ENCODE measurements at places on chromosomes 5 and 9.

- DNase-seq: peak; percentile 64
These were observed 36.0 kb downstream of the HMGXB3 start for GRCh38 chr5:150036513-150036912.

DNA sequence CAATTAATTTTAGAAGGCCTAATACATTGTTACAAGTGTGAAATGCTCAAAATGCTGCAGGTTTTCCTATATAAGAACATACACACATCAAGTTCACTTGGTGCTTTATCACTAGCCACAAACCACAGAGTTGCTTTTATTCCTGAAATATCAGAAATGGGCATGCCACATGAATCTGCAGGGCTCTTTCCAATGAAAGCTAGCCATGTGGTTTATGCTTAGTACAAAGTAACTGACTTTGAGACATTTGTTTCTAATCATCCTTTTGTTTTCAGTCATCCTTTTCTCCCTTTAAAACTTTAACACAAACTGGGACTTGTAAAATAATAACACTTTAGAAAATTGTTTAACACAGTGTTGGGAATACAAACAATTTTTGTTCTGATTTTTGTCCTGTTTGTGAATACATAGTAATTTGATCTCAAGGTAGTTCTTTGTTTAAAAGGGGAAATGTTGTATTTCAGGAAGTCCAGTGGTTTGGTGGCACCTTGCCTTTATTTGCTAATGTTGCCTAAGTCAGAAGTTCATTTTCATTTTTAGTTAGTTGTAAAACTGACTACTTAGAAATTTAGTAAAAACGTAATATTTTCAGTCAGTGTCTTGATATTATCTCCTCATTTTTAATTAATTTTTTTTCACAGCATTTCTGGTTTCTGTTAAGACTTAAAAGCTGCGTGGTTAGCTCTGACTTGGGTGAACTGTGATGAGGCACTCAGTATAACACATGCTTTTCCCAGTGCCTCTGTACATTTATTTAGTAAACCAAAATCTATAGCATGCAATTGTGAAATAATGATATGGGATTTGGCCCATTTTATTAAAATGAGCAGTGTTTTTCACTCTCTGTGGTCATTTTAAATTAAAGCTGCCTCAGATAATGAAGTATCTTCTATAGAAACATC, 18.6 kb downstream of the PRDM6 start:
- no peak for DNase-seq

GRCh38 chr5:176680226-176680563, 32.9 kb downstream of the TSPAN17 start:
- DNase-seq: no peak

- DNase-seq: peak; percentile 4
These were observed 34.3 kb upstream of the FRMD3 start for GRCh38 chr9:83572524-83572923.

DNA sequence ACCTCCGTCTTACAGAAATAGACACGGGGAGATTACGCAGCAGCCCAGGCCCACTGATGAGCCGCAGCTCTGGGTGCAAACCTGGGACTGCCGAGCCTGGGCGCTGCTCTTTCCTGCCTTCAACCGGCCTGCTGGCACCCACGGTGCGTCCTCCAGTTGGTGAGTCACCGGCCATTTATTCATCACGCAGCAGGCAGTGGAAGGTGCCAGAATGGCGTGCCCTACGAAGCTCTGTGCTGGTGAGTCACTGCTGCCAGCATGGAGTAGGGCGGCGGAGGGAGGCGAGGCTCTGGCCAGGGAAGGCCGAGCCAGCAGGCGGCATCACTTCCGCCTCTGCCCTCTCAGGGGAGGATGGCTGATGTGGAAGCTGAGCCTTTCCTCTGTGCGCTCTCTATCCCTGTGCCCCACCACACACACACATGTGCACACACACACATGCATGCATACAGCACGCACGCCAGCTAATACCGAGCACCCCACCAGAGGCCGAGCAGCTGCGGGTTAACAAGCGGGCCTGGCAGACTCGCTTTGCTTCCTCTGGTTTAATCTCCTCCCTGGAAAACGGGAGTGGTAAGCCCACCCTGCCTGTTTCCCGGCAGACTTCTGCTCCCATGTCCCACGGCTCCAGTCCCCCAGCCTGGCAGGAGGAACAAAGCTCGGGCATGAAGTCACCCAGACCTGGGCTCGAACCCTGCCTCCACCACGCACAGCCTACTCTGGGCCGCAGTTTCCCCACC, 39.2 kb downstream of the OLFM1 start:
- DNase-seq: no peak

DNA sequence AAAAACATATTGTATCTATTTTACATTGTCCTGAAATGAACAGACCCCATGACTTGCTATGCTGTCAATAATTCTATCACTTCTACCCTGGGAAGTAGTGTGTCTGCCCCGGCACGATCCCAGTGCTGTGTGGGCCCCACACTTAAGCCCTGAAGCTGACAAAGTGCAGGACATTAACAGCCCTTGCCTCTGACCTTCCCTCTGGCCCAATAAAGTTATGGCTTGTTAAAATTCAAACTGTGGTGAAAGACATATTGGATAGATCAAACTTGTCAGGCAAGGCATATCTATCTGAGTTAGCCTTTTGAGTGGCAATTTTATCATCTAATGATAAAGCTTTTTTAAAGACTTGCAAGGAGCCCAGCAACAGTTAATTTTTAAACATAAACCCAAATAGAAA, 229.2 kb downstream of the SPOCK1 start:
- no peak for DNase-seq

- DNase-seq: no peak
These were observed 164.8 kb upstream of the ADRA1B start for GRCh38 chr5:159751459-159751858.

- DNase-seq: no peak
These were observed 6.0 kb upstream of the CCIN start for GRCh38 chr9:36163049-36163785.

GRCh38 chr9:95201206-95201605, 116.3 kb downstream of the FANCC start:
- no peak for DNase-seq

- no peak for DNase-seq
These were observed 1.8 kb downstream of the MARCHF6 start for GRCh38 chr5:10355071-10355889.

DNA sequence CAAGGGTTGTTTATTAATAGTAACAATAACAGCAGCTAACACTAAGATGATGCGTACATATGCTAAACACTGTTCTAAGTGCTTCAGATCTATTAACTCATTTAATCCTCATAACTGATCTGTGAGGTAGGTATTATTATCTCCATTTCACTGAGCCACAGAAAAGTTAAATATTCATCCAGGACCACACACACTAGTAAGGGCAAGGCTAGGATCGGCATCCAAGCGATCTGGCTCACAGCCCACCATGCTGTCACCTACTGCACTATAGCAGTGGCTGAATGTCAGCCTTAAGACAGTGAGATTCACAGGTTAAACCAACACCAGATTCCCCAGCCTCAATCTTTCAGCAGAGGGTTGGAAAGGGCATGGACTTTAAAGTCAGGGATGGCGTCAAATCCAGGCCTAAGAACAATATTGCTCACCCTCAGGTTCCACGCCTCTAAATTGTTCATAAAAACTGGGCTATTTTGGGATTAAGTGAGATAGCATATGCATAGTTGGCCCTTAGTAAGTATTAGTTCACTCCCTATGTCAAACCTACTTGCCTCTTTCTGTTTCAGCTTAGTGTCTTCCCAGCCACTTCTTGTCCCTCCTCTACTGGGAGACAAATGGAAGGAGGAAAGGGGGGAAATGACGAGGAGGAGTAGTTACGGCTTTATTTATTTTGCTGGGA, 150.8 kb downstream of the MAPKAP1 start:
- DNase-seq: no peak

DNA sequence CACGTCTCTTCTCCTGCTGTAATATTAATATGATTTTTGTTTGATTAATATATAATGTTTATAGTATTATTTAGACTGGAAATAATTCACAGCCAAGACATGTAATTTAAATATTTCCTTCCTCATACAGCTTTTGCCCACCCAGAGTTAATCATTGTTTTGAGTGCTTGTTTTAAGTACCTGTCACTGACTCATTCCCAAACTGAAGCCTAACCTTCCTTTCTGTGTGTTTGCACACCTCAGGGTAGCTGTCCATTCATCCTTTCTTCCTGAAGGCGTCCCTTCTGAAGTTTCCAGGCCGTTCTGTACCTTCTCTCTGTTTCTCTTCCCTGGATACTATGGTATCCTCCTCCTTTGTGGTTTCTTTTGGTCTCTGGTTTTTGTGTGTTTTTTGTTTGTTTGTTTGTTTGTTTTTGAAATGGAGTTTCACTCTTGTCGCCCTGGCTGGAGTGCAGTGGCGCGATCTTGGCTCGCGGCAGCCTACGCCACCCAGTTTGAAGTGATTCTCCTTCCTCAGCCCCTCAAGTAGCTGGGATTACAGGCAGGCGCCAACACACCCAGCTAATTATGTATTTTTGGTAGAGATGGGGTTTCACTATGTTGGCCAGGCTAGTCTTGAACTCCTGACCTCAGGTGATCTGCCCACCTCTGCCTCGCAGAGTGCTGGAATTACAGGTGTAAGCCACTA, 312.4 kb downstream of the DOCK8 start:
- no peak for DNase-seq

DNA sequence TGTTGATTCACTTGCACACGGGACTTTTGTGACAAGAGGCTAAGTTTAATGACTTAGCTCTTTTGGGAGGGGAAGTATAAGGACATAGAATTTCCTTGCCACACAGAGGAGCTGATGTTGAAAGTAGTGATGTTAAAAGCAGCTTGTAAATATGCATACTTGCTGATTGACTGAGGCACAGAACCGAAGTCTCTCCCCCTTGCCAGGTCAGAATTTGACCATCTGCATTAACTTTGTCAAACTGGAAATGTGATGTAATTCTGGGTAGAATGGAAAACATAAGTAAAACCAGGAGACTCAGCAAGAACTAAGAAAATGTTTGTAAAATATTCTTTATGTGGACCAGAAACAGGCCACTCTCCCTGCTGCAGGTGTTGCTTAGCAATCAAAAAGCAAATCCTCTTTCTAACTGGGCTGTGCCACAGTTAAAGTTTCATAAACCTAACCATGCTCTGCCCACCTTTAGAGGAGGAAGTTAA, 284.2 kb downstream of the NR3C1 start:
- no peak for DNase-seq

GRCh38 chr9:33117796-33118195, 41.3 kb upstream of the SMU1 start:
- no peak for DNase-seq

- DNase-seq: no peak
These were observed 19.2 kb downstream of the SLC27A6 start for GRCh38 chr5:128984480-128984879.

DNA sequence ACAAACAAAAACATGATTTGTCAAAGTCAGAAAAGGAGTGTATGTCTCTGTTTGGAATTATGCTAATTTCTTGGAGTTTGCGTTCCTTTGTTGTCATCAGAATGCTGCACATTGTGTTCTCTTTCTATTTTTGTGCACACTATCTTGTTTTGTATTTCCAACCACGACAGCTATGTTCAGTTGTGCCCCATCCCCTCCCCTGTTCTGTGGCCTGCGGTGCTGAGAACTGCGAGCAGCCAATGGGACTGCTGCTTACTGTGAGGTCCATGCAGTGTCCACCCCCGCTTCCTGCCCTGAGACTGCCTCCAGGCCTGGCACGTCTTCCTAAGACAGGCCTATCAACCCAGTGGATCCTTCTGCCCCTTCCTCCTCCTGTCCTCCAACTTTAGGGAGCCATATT, 76.8 kb downstream of the PALM2AKAP2 start:
- DNase-seq: no peak

- peak; percentile 69 for DNase-seq
These were observed 99.3 kb downstream of the ACTBL2 start for GRCh38 chr5:57383093-57383861.

DNA sequence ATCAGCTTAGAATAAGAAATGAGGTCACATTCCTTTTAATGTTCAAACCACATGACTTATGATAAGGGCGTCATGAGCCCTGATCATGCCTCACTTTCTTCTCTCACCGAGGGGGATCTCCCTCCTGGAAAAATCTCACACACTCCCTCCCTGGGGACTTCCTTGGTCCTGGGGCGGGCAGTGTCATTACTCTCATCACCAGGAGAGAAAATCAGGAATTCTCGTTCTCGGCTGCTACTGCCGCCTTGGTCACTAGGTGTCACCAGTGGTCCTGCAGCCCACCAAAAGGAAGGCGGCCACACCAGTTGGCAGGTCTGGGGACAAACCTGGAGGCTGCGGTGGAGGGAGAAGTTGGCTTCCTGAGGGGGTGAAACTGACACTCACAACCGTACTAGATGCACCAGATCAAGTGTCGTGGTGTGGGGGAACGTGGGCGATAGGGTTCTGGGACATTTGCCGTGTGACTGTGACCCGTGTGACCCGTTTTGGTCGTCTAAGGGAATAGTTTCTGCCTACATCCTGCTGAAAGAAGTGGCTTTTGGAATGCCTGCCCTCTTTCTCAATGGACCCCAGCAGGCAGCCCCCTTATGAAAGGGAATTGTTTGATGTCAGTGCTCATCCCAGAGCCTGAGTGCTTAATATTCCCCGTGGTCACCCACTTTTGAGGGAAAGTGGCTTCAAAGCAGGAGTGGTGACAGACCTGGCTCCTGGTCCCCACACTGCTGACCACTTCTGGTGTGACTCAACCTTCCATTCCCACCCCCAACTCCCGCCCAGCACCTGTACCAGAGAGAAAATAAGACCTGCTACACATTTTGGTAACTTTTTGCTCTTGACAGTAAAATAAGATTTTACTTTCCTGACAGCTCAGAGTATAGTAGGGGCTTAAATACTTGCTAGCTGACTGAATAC, 63.2 kb downstream of the ACER2 start:
- no peak for DNase-seq

DNA sequence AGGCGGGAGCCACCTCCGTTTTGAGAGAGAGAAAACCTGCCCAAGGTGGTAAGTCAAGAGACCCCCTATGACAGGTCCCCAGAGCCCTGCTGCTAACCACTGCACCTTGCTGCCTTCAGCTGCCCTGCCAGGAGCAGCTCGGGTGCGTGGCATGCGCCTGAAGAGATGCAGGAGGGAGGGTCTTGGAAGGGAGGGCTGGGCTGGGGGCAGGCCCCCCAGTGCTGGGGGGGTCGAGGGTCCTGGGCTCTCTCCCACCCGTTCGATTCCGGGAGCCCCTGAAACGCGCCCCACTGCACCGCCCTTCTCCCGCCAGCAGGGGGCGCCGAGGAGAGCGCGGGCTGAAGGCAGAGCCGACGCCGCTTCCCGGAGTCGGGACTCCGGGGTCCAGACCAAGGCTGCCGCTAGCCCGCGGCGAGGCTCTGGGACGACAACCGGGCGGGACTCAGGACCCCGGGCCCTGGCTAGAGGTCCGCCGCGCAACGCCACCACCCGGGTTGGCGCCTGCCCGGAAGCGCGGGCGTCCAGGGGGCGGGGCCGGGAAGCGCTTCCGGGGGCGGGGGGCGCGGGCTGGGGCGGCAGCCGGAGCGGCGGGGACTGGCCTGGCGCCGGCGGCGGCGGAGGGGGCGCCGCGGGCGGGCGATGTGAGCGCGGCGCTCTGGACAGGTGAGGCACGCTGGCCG, at the start of gene ZBTB34:
ZBTB34 (plus strand) TSS at position 563 of the 680 bp plus-strand sequence. CDS start 18,761 bp downstream, outside the sequence.
- DNase-seq: no peak

GRCh38 chr5:16616536-16617273, at the start of gene RETREG1:
Gene RETREG1, minus strand, starts transcription at chr5:16616997. Its CDS starts 26 bp downstream, at chr5:16616971.
- no peak for DNase-seq

GRCh38 chr9:107789001-107789700, 299.6 kb upstream of the KLF4 start:
- DNase-seq: no peak
